ENCODE measurements at places on chromosomes 4 and X.

- DNase-seq, result no peak
Observed at GRCh38 chrX:14038375-14039085, 8.8 kb upstream of the GEMIN8 start.

- no peak for DNase-seq
Observed at GRCh38 chr4:84932462-84932861, 34.0 kb downstream of the WDFY3 start.

DNA sequence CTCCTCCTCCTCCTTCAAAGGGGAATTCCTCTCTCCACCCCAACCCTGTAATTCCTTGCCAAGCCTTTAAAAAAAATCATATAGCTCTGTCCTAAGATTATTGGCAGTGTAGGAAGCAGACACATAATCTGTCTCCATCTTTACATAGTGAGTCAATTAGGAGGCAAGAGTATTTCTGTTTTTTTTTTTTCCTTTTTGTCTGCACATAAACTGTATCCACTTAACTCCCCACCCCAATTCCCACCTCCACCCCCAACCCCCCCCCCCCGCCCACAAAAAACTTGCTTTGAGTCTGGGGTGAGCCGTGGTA lies 182.5 kb downstream of the RASL11B start:
- DNase-seq, result peak; percentile 15

DNA sequence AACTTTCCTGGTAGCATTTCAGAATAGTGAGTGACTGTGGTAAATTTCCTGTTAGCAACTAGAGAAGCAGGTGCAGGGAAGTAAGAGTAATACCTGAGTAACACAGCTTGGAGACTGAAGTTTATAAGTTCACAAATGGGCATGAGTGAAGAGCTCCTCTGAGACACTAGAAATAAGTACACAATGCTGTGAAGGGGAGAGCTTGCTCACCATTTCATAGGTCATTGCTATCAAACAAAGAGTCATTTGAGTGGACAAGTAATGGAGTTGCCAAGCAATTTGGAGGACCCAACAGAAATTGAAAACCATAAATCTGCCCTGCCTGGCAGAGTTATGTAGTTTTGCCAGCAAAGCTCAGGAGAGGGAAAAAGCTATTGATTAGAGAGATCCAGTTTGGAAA lies 523.6 kb downstream of the TRAM1L1 start:
- DNase-seq, result no peak

DNA sequence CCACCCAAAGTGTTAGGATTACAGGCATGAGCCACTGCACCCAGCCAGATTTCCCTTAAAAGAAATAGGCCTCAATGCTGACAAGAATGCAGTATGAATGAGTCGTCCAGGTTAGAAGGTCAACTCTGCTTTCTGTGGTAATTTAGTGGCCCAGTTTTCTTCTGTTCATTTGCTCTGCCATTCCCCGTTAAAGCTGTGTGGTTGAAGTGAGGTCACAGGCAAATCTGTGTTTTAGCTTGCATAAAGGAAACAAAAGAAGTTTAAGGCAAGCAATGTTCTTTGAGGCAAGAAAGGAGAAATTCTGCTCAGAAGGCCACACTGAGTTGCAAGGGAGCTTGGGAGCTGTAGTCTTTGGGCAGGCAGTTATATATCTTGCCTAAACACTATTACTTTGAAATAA lies 176.8 kb downstream of the LARP7 start:
- no peak for DNase-seq

DNA sequence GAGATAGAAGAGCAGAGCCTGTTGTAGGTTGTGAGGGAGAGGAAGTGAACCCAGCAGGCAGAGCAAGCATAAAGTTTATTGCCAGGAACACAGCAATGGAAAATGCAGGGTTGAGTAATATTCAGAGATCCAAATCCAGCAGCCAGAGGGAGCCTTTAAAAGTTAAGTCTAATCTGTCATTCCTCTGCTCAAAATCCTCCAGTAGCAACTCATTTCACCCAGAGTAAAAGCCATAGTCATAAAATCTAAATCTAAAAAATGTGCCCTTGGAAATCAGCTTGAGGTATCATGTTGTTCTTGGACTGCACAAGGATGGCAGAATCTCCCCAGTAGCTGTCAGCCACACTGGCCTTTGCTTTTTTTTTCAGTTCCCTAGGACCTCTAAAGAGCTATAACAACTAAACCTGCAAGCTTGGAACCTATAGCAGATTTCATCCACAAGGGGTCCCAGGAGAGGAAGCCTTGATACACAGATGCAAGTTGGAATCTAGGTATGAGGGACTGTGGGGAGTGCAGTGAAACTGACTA lies 62.9 kb upstream of the FRAS1 start:
- DNase-seq, result no peak

DNA sequence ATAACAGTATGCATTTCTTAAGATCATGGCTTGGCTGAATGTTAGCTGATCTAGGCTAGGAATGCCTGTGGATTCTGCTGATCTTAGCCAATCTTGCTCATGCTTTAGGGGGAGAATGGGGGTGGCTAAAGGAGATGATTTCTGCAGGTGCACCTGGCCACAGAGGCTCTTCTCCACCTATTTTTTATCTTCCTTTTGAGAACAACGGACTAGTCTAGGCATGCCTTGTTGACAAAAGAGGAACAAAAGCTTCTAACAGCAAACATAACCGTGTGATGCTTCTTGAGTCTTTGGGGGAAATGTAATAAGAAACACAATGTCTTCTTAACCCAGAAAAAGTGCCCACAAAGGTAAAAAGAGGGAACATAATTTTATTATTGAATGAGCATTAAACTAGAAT lies 743.5 kb downstream of the ARAP2 start:
- DNase-seq, result peak; percentile 59

DNA sequence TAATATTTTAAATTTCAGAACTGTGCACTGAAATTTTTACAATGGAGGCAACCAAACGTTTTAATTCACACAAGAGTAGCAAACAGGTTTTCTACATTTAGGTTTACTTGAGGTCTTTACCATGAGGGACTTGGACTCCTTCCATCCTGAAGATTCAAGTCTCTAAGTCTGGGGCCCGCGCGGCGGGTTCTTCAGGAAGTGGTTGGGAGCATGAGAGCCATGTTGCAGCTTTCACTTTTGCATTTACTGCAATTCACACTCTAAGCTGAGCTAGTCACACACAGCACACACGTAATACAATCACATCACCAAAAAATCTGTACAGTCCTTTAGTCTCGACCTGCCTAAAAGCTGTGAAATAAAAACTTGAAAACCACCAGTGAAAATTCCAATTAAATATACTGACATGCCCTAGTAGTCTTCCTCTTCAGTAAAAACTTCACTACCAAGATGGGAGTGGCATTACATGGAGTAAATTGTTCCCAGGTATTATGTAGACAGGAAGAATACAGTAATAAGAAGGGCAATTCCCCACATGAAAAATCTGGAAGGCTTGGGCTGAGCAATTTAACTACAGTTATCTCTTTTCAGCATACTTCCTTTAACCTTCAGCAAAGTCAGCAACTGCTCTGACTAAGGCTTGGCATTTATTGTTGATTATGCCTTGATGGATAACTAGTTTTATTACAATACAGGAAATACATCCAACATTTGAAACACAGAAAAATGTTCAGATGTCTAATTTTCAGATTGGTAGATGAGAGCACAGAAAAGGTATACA lies 571.1 kb upstream of the DIPK2B start:
- no peak for DNase-seq

- DNase-seq, result no peak
Observed at GRCh38 chrX:51889851-51890250, 3.6 kb upstream of the MAGED1 start.

- DNase-seq, result no peak
Observed at GRCh38 chr4:176044589-176044951, 21.1 kb upstream of the WDR17 start.

DNA sequence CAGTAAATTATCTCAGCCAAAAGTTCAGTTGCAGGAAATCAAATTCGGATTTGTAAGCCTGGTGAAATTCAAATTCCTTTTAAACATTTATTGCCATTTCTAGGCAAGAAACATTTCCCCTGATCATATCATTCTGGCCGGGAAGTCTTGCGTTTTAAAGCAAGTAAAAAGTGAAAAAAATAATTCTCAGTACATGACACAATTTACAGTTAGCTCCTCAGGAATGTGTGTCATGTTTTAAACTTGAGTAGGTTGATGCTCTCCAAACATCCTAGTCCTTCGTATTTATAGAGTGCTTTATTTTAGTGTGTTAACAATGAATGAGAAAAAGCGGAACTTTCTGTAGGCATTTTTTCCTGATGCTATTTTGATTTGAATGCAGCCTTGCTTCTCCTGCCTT lies 158.3 kb upstream of the SCML1 start:
- no peak for DNase-seq

- no peak for DNase-seq
Observed at GRCh38 chr4:140607852-140608251, 39.1 kb upstream of the UCP1 start.
